Trophoblast cell (in vitro differentiated cells and primary cell): ENCODE measurements at places on chromosomes 6 and 20.

DNA sequence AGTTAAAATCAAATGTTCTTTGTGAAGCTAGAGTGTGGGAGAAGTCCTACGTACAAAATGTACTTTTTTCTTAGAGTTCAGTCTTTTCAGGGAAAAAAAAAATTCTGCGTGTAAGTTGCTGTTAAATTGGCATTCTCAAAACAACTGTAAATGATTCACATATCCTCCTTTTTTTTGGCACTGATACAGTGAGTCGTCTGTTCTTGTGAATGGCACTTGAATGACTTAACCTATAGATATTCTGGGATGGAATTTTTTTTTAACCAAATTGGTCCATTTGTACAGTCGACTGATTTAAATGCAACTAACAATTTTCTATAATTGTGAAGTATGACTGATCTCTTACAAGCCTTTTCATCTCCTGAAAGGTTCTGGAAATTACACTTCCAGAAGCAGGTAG is 5.5 kb upstream of the JAG1 start:
- no peak for DNase-seq
- H3K4me3 ChIP-seq: no peak overlapping the region
- H3K27ac ChIP-seq: no peak overlapping the region
- H3K4me1 ChIP-seq: peaks cover 5% of the 10 kb centered on the region
- no peaks in the 10 kb centered on the region for H3K36me3 ChIP-seq
- H3K27me3 ChIP-seq: no peaks in the 10 kb centered on the region

DNA sequence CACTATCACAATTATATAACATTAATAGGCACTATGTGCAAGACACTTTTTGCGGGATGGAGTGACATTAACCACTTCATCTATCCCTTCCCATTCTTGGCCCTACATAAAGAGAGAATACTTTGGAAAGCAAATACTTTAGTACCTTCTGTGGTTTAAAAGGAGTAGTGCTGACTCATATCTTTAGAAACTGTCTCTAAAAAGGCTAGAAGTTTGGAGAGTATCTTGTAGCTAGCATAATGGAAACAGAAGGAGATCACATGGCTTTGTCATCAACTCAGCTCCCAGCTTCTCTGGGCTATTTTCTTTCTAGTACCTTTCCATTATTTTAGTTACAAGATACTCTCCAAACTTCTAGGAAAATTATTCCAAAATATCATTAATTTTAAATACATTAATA is 157.5 kb downstream of the ADGRG6 start:
- H3K27ac ChIP-seq: no peak overlapping the region
- no peaks in the 10 kb centered on the region for H3K27me3 ChIP-seq
- no peaks in the 10 kb centered on the region for H3K4me1 ChIP-seq

DNA sequence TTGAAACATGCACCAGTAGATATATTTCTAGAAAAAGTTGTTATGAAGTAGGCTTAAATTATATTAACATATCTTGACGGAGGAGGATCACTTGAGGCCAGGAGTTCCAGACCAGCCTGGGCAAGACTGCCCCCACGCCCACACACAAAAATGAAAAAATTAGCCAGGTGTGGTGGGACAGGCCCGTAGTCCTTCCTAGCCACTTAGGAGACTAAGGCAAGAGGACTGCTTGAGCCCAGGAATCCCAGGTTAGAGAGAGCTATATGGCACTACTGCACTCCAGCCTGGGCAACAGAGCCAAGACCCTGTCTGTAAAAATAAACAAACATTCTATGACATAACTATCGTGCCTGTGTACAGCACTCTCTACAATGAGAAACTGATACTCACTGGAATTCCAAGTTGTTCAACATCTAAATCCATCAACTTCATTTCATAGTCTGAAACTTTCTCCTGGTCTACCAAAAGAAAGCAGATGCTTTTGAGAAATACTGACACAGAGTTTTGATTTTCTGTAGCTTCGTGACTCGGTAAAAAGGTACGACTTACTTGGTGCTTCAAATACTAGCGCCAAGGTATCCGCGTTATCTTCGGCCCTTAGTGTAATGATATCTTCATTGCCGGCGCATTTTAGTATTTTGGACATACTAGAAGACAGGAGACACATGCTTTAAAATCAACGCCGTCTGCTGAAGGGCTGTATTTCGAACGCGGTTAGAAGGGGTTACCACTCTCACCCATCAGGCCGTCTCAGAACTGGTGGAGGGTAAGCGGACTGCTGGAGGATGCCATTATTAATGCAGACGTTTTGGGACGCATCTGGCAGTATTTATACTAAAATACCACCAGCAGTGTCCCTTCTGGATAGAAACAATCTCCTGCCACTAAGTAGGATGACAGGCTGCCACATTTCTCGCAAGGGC is 1.3 kb downstream of the PCNA start:
- DNase-seq: no peak
- no peaks in the 10 kb centered on the region for H3K27me3 ChIP-seq
- H3K4me1 ChIP-seq: peaks cover 2% of the 10 kb centered on the region
- peak overlapping the region; percentile 7 for H3K27ac ChIP-seq
- H3K36me3 ChIP-seq: peaks cover 19% of the 10 kb centered on the region
- H3K4me3 ChIP-seq: peak overlapping the region; percentile 89

- H3K27me3 ChIP-seq: no peaks in the 10 kb centered on the region
- H3K27ac ChIP-seq: peak overlapping the region; percentile 91
- H3K4me1 ChIP-seq: peaks cover 32% of the 10 kb centered on the region
- H3K4me3 ChIP-seq: no peak overlapping the region
- no peaks in the 10 kb centered on the region for H3K36me3 ChIP-seq
Measured at GRCh38 chr6:10429638-10430427, 15.0 kb upstream of the TFAP2A start.

DNA sequence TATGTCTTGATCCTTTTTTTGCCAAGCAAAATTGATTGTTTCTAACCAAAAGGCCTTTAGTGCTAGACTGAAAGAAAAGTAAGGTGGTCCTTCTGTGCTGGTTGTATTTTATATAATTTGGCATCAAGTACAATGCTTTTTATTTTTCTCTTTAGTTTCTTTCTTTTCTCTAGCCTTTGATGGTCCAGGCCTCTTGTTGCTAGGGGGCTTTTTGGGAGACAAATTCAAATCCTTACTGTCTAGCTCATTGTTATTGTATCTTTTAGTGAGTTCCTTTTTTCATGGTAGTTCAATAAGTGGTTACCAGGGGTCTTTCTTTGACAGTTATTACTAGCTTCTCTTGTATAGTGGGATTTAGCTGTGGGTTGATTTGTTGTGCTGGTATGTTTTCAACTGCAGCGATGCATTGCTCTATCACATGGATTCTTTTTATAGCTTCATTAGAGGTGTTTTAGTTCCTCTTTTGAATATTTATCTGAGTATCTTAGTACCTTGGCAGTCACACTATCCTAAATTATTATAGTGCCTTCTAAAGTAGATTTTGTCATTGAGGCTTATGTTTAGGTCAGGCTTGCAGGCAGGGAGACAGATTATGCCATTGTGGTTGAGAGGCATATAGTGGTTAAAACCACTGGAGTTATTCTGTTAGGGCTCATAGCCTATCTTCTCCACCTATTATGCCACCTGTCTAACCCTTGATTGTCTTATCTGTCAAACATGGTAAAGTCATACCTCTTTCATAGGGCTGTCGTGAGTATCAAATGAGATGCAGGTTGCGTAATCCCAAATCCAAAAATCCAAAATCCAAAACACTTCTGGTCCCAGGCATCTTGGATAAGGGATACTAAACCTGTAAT is 49.5 kb downstream of the KCNS1 start:
- H3K36me3 ChIP-seq: no peaks in the 10 kb centered on the region
- H3K4me1 ChIP-seq: peaks cover 7% of the 10 kb centered on the region
- no peak overlapping the region for H3K27ac ChIP-seq
- no peak for DNase-seq
- H3K4me3 ChIP-seq: no peak overlapping the region

- no peak for DNase-seq
- H3K4me1 ChIP-seq: no peaks in the 10 kb centered on the region
- H3K36me3 ChIP-seq: no peaks in the 10 kb centered on the region
- no peak overlapping the region for H3K27ac ChIP-seq
- no peaks in the 10 kb centered on the region for H3K27me3 ChIP-seq
Measured at GRCh38 chr6:56370561-56371211, 123.3 kb upstream of the COL21A1 start.

GRCh38 chr20:64009811-64010387 is 26.1 kb upstream of the C20orf204 start:
- H3K4me1 ChIP-seq: no peaks in the 10 kb centered on the region
- no peak overlapping the region for H3K4me3 ChIP-seq
- H3K27ac ChIP-seq: no peak overlapping the region
- peaks cover 64% of the 10 kb centered on the region for H3K36me3 ChIP-seq
- no peaks in the 10 kb centered on the region for H3K27me3 ChIP-seq

- no peak overlapping the region for H3K27ac ChIP-seq
- no peak overlapping the region for H3K4me3 ChIP-seq
- H3K36me3 ChIP-seq: no peaks in the 10 kb centered on the region
- no peaks in the 10 kb centered on the region for H3K27me3 ChIP-seq
- no peaks in the 10 kb centered on the region for H3K4me1 ChIP-seq
- peak; percentile 24 for DNase-seq
Measured at GRCh38 chr20:36367907-36368799, 62.0 kb downstream of the DLGAP4 start.

GRCh38 chr20:54223751-54224150 is 15.9 kb downstream of the PFDN4 start:
- H3K4me3 ChIP-seq: no peak overlapping the region
- no peak for DNase-seq
- no peaks in the 10 kb centered on the region for H3K36me3 ChIP-seq
- no peaks in the 10 kb centered on the region for H3K27me3 ChIP-seq

DNA sequence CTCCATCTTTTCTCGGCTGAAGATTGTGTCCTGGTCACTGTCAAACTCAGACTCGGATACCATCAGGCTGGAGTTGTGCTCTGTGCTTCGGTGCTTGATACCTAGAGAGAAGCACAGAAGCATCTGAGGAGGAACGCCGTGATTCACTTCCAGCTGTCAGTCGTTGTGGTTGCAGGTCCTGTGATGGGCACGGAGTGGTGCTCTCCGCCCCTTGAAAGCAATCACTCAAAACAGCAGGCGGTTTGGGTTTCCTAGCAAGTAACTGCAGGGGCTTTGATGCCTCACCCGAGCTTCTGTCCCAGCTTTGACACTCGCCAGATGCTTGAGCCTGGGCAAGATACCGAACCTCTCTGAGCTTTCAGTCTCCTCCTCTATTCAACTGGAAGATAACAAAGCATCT is 52.5 kb downstream of the ALDH5A1 start:
- no peaks in the 10 kb centered on the region for H3K36me3 ChIP-seq
- no peak overlapping the region for H3K27ac ChIP-seq
- H3K4me3 ChIP-seq: no peak overlapping the region
- H3K27me3 ChIP-seq: no peaks in the 10 kb centered on the region
- DNase-seq: no peak

GRCh38 chr20:48682529-48683363 is 145.1 kb downstream of the PREX1 start:
- no peak for DNase-seq
- H3K4me1 ChIP-seq: peaks cover 4% of the 10 kb centered on the region
- no peak overlapping the region for H3K27ac ChIP-seq
- no peaks in the 10 kb centered on the region for H3K36me3 ChIP-seq

- H3K4me1 ChIP-seq: no peaks in the 10 kb centered on the region
- no peak overlapping the region for H3K27ac ChIP-seq
- H3K27me3 ChIP-seq: no peaks in the 10 kb centered on the region
- H3K4me3 ChIP-seq: no peak overlapping the region
- H3K36me3 ChIP-seq: no peaks in the 10 kb centered on the region
Measured at GRCh38 chr6:83985715-83986114, 47.9 kb upstream of the MRAP2 start.

DNA sequence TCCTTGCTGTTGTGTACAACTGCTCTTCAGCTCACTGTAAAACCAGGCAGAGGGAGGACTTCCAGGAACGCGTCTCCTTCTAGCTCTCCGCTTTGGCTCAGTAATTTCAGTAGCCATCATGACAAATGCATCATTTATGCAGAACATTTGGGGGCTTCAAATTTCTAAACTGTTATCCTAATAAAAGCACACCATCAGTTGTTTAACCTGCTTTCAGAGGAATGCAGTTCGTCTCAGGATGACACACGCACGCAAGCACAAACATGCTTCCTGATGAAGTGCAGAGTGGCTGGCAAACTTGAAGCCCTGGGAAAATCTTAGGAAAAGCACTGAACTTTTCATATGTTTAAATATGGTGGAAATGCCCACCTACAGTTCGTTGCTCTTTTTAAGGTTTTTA is 24.4 kb downstream of the SLC22A23 start:
- H3K4me3 ChIP-seq: no peak overlapping the region
- H3K36me3 ChIP-seq: no peaks in the 10 kb centered on the region
- peak; percentile 52 for DNase-seq
- H3K4me1 ChIP-seq: peaks cover 15% of the 10 kb centered on the region
- H3K27me3 ChIP-seq: no peaks in the 10 kb centered on the region
- peak overlapping the region; percentile 67 for H3K27ac ChIP-seq

DNA sequence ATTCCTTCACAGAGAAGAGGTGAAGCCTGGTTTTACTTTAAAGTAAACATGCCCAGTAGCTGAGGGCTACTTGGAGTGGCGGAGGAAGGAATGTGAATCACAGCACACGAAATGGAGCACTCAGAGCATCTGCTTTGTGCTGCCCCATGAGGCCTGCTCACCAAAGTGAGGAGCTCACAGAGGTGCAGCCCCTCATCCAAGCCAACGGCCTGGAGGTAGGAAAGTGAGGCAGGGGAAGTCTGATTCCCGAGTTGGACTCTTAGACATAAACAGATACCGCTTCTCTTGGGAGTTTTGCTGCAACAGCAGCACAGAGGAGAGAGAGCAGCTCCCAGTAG is 3.6 kb downstream of the YTHDF1 start:
- no peak for DNase-seq
- no peak overlapping the region for H3K4me3 ChIP-seq
- peaks cover 59% of the 10 kb centered on the region for H3K36me3 ChIP-seq
- H3K27ac ChIP-seq: no peak overlapping the region
- H3K4me1 ChIP-seq: peaks cover 25% of the 10 kb centered on the region

GRCh38 chr6:118751072-118751471 is 99.7 kb upstream of the CEP85L start:
- DNase-seq: no peak
- H3K27ac ChIP-seq: no peak overlapping the region
- H3K4me3 ChIP-seq: no peak overlapping the region
- no peaks in the 10 kb centered on the region for H3K36me3 ChIP-seq

DNA sequence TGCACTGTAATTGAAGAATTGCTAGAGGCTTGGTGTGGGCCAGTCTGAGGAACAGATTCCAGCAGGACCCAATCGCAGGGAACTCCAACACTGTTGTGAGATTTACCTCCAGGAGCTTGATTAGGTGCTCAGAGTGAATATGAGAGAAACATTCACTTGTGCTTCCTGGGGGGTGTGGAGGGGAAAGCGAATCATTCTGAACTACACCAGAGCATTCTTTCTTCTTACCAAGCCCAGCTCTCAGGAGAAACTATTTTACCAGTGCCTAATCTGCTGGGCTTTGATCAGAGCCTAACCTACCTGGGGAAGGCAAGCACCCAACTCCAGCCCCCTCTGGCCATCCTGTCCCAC is 7.4 kb upstream of the SIRPB1 start:
- no peaks in the 10 kb centered on the region for H3K4me1 ChIP-seq
- H3K27me3 ChIP-seq: no peaks in the 10 kb centered on the region
- no peak overlapping the region for H3K4me3 ChIP-seq
- H3K27ac ChIP-seq: no peak overlapping the region

GRCh38 chr6:168030218-168030746 is 32.8 kb downstream of the KIF25 start:
- no peaks in the 10 kb centered on the region for H3K27me3 ChIP-seq
- DNase-seq: no peak
- H3K4me3 ChIP-seq: no peak overlapping the region
- H3K36me3 ChIP-seq: no peaks in the 10 kb centered on the region
- no peak overlapping the region for H3K27ac ChIP-seq
